Small intestine (tissue), 16 donors: ENCODE measurements at places on chromosomes 3 and 15.

DNA sequence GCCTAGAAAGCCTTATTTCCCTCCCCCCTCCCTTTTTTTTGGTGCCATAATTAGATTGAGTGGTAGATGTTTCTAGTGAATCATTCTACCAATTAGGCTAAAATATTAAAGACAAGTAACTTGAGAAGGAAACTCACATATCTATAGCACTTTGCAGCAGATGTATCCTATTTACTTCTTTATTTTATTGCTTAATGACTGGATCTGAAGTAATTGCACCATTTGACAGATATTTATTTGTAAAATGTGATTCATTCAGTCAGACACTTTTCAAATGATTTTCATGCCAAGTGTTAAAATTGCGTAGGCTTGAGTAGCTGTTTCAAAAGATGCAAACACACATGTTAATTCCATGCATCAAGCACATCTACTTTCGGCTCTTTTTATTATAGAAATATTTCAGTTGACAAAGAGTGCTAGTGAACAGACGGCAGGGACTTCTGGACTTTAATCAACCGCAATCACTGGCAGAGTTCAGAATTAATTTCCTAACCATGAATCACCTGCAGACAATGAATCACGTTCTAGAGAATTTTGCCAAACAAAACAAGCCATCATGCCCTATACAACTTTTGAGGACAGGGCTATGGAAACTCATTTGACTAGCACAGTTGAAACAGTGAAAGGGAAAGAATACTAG lies 636.8 kb downstream of the MECOM start:
- DNase-seq, result peak; percentile 87
- no peaks in the 10 kb centered on the region for H3K36me3 ChIP-seq
- no peak overlapping the region for H3K27ac ChIP-seq
- no peaks in the 10 kb centered on the region for H3K4me1 ChIP-seq

DNA sequence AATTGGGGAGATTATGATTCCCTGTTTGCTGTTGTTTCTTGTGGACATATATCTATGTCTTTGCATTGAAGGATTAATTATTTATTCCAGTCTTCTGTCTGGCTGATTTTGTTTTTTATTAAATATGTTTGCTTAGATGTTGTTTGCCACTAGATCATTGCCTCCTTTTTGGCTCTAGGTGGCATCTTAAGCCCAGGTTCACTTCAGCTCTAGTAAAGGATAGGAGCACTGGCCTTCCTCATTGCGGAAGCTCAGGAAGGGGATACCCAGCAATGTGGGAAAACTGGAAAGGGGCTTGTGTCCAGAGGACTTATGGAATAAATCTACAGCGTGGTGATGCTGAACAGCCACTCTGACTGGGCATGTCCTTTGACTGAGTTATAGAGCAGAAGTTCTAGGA lies 821.6 kb downstream of the PDCD6IP start:
- H3K36me3 ChIP-seq, result no peaks in the 10 kb centered on the region
- no peaks in the 10 kb centered on the region for H3K4me1 ChIP-seq
- no peaks in the 10 kb centered on the region for H3K27me3 ChIP-seq
- H3K27ac ChIP-seq, result no peak overlapping the region

DNA sequence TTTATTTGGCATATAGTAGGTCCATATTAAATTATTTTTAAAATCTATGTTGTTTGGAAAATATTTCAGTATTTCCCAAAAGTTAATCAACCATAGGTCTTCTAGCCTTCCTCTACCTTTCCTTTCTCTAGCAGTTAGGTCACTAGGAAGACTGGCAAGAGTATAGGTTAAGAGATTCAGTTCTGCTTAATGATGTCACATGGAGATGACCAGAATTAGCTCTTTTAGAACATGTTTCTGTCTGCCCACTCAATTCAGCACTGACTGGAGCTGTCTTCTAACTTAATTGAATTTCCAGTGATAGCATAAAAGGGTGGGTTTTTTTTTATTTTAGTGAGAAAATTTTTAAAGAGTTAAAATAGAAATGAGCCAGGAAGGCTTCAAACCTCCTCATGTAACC lies 23.8 kb upstream of the ZBED2 start:
- no peak overlapping the region for H3K4me3 ChIP-seq
- no peak overlapping the region for H3K27ac ChIP-seq
- no peaks in the 10 kb centered on the region for H3K27me3 ChIP-seq
- H3K4me1 ChIP-seq, result no peaks in the 10 kb centered on the region

DNA sequence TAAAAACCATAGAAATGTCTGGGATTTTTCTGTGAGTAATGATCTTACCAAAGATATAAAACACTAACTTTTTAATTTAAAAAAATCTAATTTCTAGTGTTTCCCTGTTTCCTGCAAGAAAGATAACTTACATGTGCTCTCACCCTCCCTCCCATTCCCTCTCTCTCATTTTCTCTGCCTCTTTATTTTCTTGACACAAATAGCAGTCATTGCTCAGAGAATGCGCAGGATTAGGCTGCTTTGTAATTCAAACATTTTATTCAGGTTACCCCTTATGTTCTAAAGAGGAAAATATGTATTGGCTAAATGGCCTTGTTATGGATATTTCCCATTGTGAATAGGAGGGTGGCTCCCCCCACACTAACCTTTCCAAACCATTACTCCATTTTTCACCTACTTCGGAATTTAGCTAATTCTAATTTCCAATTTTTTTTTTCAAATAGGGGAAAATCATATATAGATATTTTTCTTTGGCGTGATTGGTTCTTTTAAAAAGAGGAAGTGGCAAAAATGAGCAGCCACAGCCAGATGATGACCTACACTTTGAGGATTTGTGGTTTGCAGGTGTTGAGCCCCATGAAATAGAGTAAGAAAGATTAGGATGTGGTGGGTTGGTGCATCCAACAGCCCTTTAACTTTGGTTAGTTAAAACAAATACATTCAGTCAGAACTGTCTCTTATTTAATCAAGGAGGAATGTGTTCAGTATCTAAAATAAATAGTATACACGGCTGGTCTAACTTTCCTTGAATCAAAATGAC lies 554.4 kb downstream of the IGSF11 start:
- H3K36me3 ChIP-seq, result no peaks in the 10 kb centered on the region
- no peak for DNase-seq
- no peaks in the 10 kb centered on the region for H3K27me3 ChIP-seq
- H3K27ac ChIP-seq, result no peak overlapping the region

- no peaks in the 10 kb centered on the region for H3K4me1 ChIP-seq
- no peak overlapping the region for H3K27ac ChIP-seq
- peak; percentile 16 for DNase-seq
- H3K36me3 ChIP-seq, result no peaks in the 10 kb centered on the region
Observed at GRCh38 chr3:117045143-117045542, 335.6 kb downstream of the TUSC7 start.

- H3K4me3 ChIP-seq, result peak overlapping the region; percentile 55
- H3K27me3 ChIP-seq, result no peaks in the 10 kb centered on the region
- H3K27ac ChIP-seq, result peak overlapping the region; percentile 96
- no peaks in the 10 kb centered on the region for H3K36me3 ChIP-seq
- DNase-seq, result peak; percentile 80
- H3K4me1 ChIP-seq, result peaks cover 12% of the 10 kb centered on the region
Observed at GRCh38 chr3:156816091-156816793, 9.9 kb upstream of the LEKR1 start.

DNA sequence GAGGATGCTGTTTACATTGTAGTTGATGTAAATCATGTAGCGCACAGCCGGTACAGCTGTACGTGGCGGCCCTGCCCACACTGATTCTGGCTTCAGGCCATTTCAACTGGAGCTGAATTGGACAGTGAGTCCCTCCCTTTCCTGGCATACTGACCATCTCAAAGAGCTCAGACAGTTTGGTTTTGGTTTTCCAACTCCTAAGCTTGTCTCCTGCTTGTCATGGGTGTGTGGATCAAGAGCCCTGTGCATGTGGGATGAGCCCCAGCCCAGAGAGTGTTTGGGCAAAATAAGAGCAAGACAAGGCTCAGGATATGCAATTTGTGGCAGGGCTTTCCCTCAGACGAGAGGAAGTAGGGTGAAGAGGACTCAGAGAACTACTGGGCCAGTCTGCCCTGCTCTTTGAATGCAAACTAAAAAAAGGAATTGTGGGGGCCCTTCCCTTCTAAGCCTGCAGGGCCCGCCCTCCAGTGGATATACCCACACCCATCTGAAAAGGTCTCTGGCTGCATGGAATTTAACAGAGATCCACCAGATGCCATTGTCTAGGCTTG lies 13.3 kb downstream of the ITGA11 start:
- H3K4me3 ChIP-seq, result no peak overlapping the region
- H3K4me1 ChIP-seq, result no peaks in the 10 kb centered on the region
- no peaks in the 10 kb centered on the region for H3K36me3 ChIP-seq
- DNase-seq, result peak; percentile 47
- no peaks in the 10 kb centered on the region for H3K27me3 ChIP-seq

DNA sequence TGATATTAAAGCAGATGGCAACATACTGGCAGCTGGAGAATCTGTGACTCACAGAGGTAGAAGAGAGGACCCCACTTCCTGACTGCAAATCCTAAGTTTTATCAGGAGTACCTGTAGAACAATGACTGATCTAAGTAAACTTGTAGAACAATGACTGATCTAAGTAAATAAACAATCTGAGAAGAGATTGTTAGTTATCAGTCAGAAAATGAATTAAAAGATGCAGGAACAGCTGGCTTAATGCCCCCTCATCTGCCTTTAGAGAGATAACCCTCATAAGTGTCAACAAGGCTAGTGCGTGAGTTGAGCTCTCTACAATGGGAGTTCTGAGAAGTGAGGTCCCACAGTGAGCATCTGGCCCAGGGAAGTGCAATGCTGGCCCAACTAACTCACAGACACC lies 14.6 kb downstream of the ACAD11 start:
- DNase-seq, result no peak
- H3K27ac ChIP-seq, result no peak overlapping the region
- H3K36me3 ChIP-seq, result no peaks in the 10 kb centered on the region
- H3K27me3 ChIP-seq, result no peaks in the 10 kb centered on the region

DNA sequence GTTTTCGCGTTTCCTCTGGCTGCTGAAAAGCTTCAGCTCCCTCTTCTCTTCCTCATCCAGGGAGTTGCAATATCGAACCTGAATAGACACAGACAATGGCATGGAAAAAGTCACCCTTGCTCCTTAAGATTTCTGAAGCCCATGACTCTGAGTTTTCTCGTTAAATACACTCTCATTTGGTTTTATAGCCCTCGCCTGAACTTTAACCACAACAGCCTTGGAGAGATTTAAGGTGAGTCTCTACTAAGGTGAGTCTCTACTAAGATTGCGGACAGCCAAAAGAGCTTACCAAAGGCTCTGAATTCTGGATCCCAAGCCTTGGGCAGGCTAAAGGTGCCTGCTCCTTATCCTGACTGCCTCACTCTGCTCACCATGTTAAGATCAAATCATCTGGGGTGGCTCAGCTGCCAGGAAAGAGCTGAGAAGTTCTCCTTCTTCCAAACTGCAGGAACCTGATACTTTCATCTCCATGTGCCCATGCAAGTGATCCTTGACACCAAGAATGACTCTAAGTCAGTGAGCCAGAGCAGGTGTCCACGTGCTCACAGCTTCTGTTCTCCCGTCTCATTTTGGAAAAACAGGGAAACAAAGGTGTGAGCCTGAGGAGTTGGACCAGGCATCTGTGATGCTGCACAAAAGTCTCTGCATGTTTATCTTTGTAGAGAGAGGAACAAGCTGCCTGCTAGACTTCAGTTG lies 65.1 kb downstream of the PRICKLE2 start:
- H3K4me3 ChIP-seq, result no peak overlapping the region
- H3K4me1 ChIP-seq, result peaks cover 6% of the 10 kb centered on the region
- H3K27me3 ChIP-seq, result no peaks in the 10 kb centered on the region
- DNase-seq, result no peak
- H3K36me3 ChIP-seq, result peaks cover 11% of the 10 kb centered on the region
- no peak overlapping the region for H3K27ac ChIP-seq

- no peak overlapping the region for H3K27ac ChIP-seq
- no peak overlapping the region for H3K4me3 ChIP-seq
- no peaks in the 10 kb centered on the region for H3K27me3 ChIP-seq
Observed at GRCh38 chr3:177427540-177427939, 230.3 kb upstream of the TBL1XR1 start.

DNA sequence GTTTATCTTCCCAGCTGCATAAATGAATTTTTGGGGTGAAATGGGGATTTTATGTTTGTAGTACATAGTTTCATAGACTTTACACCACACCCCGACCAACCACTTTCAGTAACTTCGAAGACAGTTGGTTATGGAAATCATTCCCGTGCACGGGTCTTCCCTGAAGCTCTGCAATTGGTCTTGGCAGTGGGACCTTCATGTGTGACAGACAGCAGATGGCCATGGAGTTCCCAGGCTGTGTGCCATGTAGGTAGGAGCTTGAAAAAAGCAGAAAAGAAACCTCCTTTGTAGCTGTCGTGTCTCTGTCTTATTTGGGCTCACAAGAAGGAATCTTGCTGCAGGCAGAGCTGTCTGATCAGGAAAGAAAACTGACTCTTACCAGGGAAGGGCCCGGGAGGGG lies 25.9 kb downstream of the EXOG start:
- DNase-seq, result no peak
- H3K36me3 ChIP-seq, result peaks cover 15% of the 10 kb centered on the region
- H3K4me1 ChIP-seq, result no peaks in the 10 kb centered on the region
- no peaks in the 10 kb centered on the region for H3K27me3 ChIP-seq
- no peak overlapping the region for H3K4me3 ChIP-seq

- H3K4me1 ChIP-seq, result peaks cover 3% of the 10 kb centered on the region
- no peaks in the 10 kb centered on the region for H3K36me3 ChIP-seq
- H3K4me3 ChIP-seq, result no peak overlapping the region
- peak; percentile 17 for DNase-seq
- no peaks in the 10 kb centered on the region for H3K27me3 ChIP-seq
- peak overlapping the region; percentile 53 for H3K27ac ChIP-seq
Observed at GRCh38 chr3:40504636-40505430, 1.0 kb upstream of the ZNF620 start.

- H3K4me1 ChIP-seq, result no peaks in the 10 kb centered on the region
- no peak for DNase-seq
- H3K27ac ChIP-seq, result no peak overlapping the region
- no peaks in the 10 kb centered on the region for H3K27me3 ChIP-seq
- no peak overlapping the region for H3K4me3 ChIP-seq
Observed at GRCh38 chr15:58491499-58492202, 59.9 kb downstream of the LIPC start.

- no peak overlapping the region for H3K4me3 ChIP-seq
- no peak for DNase-seq
- no peaks in the 10 kb centered on the region for H3K36me3 ChIP-seq
- H3K4me1 ChIP-seq, result no peaks in the 10 kb centered on the region
Observed at GRCh38 chr15:87877822-87878542, 378.6 kb downstream of the NTRK3 start.

GRCh38 chr3:142723665-142723967 lies 218 bp upstream of the TRPC1 start:
- no peaks in the 10 kb centered on the region for H3K36me3 ChIP-seq
- DNase-seq, result no peak
- H3K4me3 ChIP-seq, result no peak overlapping the region
- no peaks in the 10 kb centered on the region for H3K4me1 ChIP-seq
- peak overlapping the region; percentile 33 for H3K27ac ChIP-seq

DNA sequence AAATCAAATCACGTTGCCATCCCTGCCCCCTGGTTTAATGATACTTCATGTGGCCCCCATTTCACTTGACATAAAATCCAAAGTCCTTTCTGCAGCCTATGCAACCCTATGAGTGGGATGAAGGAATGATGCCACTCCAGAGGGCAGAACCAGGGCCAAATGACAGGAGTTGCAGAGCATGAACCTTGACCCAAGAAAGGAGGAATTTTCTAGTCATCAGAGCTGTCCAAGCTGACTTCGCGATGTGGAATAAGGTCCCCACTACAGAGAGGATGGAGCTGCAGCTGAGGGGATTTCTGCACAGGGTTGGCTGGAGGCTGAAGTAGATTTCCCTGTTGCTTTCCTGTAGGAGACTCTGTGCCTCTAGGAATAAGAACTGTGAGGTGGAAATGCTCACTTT lies 15.8 kb upstream of the EPHB3 start:
- peaks cover 5% of the 10 kb centered on the region for H3K4me1 ChIP-seq
- no peaks in the 10 kb centered on the region for H3K36me3 ChIP-seq
- no peak overlapping the region for H3K4me3 ChIP-seq
- H3K27me3 ChIP-seq, result peaks cover 17% of the 10 kb centered on the region
